ENCODE measurements at places on chromosomes 7 and 10. TPM values are rescaled to one million over a fixed set of nuclear protein-coding genes. Genes with fewer than 3 reads are reported as not detected.

The ZSCAN21 gene
- total RNA-seq = 7.7 TPM

The TAS2R4 gene
- total RNA-seq = 0.94 TPM

The OR2A2 gene
- not detected for total RNA-seq

The RELN gene
- total RNA-seq = not detected

The OR13A1 gene
- not detected for total RNA-seq

The TRIM74 gene
- 0.69 TPM for total RNA-seq

The PRSS1 gene
- total RNA-seq = not detected

The ATP6V0A4 gene
- not detected for total RNA-seq

All from activated T-helper 2 cell treated with anti-CD3 and anti-CD28 coated beads, Interferon-gamma antibody, Interleukin-2, Interleukin-4, amounts not matched to agents 10 μg/mL and 5 μg/mL and 100 μg/mL, durations not matched to agents 14 hours and 24 hours and 36 hours (primary cell).